ENCODE measurements at places on chromosomes 1 and 21.
A peak's percentile ranks its signal among the peaks of the same experiment; 100 is the strongest.

GRCh38 chr1:74356493-74356892 lies 121.3 kb downstream of the TNNI3K start:
- no peak for DNase-seq

DNA sequence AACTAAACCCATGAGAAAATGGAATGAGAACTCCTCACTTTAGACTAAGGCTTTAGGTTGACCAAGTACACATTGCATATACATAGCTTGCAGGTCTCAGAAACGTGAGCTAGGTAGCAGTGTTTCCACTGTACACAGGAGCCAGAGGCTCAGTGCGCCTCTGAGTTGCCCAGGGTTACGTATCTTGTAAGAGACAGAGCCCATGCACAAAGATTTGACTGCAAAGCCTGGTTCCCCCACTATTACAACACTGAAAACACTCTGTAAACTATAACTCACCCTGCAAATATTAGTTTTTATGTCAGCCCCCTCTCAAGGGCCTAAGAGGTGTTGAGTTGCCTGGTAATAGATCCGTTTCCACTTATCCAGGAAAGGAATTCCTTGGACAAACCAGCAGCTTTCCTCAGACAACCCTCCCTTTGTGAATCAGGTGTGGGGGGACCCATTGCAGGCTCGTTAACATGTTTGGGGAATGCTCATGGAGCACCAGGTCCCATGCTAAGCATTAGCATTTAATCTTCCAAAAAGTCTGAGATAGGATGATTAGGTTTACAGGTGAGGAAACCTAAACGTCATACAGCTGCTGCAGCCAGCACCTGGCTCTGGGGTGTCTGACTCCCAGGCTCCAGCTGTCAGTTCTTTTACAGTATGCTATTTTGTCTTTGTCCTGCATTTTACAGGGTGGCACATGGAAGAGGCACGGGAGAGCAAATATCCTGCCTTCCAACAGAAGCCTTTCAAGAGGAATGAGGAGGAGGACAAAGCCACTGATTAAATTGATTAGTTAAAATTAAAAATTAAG lies 25.7 kb downstream of the TENT5C start:
- no peak for DNase-seq

GRCh38 chr1:51327386-51327785 lies 3.0 kb downstream of the TTC39A start:
- no peak for DNase-seq

DNA sequence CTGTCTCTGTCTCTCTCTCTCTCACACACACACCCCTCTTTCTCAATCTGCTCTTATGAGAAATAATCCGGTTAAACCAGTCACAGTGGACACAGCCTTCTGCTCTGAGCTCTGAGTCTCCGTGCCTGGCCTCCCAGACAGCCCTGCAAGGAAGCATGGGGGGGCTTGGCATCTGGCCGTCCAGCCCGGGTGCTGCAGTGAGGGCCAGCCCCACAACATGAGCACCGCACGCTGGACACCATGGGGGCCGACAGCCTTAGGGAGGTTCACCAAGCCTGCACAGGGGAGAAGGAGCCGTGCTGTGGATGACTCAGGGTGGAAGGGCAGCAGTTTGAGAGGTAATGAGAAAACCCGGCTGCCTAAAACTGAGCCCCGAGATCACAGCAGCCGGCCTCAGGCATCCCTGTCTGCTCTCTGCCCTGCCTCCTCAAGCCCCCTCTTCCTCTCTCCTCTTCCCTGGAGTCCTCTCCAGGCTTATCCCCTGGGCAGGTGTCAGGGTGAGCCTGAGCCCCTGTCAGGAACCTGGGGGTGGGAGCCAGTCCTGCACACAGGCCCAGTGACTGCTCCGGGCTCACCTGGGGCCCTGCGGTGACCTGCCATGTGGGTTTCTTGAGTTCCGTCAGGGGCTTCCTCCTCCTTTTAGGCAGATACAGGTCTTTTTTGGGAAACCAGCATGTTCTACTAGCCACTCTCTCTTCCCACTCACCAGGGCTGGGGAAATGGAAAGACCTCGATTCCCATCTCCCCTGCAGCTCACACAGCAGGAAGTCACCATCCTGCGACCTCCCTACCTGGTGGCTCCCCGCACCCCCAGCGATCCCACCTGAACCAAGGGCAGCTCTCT lies 92.8 kb downstream of the ITPKB start:
- no peak for DNase-seq

- DNase-seq, result no peak
Observed at GRCh38 chr1:235863699-235864093, 3.0 kb downstream of the LYST start.

GRCh38 chr1:17923666-17924065 lies 168.5 kb downstream of the ACTL8 start:
- no peak for DNase-seq

DNA sequence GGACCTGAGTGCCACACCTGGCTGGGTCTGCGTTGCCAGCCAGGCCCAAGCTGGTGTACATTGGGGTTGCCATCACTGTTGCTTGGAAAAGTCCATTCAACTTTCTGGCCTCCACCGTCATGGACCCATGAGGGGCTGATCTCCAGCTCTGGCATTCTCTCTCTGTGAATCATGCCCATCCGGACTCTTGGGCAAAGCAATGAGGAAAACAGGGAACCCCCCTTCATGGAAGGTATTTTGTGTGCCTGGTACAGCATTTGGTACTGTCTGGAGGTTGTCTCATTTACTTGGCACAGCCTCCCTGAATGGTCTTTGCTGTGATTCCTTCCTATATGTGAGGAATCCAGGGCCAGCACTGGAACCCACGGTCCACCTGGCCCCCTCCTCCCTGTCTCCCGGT lies 99.4 kb downstream of the FOXD2 start:
- no peak for DNase-seq

DNA sequence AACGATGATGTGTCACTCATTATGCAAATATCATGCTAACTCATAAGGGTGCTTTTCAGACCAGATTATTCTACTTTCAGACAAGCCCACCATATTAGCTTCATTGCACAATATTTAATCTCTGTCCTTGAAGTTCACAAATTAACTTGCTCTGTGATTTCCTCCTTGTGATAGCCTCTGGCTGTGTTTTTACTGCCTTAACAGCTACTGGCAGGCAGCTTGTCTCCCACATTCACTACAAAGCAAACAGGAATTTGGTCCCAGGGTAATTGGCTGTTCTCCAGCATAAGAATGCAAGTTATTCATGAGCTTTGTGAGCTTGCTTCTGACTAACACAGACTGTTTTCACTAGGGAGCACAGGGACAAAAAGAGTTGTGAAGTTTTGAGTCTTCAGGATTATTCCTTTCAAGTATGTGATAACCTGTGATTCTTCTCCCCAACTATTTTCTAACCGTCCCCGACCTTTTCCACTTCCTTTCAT lies 87.9 kb upstream of the HMCN1 start:
- DNase-seq, result no peak

GRCh38 chr1:226420328-226420727 lies 12.4 kb upstream of the PARP1 start:
- no peak for DNase-seq

DNA sequence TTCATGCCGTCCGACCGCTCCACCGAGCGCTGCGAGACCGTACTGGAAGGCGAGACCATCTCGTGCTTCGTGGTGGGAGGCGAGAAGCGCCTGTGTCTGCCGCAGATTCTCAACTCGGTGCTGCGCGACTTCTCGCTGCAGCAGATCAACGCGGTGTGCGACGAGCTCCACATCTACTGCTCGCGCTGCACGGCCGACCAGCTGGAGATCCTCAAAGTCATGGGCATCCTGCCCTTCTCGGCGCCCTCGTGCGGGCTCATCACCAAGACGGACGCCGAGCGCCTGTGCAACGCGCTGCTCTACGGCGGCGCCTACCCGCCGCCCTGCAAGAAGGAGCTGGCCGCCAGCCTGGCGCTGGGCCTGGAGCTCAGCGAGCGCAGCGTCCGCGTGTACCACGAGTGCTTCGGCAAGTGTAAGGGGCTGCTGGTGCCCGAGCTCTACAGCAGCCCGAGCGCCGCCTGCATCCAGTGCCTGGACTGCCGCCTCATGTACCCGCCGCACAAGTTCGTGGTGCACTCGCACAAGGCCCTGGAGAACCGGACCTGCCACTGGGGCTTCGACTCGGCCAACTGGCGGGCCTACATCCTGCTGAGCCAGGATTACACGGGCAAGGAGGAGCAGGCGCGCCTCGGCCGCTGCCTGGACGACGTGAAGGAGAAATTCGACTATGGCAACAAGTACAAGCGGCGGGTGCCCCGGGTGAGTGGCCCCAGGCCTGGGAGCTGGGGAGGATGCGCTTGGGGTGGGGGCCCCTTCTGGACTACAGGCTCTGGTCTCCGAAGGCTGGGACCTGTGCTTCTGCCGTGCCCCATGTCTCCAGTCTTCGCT lies 1.1 kb downstream of the SKI start:
- peak; percentile 77 for DNase-seq

DNA sequence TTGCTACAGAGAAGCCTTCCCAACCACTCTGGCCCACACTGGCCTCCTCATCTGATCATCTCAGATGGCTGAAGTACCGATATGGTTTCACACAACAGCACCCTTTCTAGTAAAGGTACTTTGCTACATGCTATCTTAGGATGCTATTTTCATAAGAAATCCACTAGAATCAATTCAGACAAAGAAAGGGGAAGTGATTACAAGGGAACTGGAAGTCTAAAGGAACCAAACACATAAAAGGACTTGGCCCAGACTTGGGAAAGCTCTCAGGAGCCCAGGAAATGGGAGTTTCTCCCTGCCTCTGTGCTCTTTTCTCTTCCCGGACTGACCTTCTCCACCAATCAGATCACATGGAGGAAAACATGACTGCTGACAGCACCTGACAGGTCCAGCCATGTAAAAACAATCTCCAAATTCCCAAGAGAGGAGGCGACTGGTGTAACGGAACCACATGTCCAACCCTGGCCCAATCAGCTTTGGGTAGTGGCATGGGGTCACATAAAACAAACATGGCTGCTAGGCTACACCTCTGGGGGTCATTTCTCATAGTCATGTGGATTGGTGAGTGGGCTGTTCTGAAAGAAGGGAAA lies 12.7 kb upstream of the FOXE3 start:
- no peak for DNase-seq

- DNase-seq, result no peak
Observed at GRCh38 chr1:51919684-51920083, 41.2 kb upstream of the NRDC start.

DNA sequence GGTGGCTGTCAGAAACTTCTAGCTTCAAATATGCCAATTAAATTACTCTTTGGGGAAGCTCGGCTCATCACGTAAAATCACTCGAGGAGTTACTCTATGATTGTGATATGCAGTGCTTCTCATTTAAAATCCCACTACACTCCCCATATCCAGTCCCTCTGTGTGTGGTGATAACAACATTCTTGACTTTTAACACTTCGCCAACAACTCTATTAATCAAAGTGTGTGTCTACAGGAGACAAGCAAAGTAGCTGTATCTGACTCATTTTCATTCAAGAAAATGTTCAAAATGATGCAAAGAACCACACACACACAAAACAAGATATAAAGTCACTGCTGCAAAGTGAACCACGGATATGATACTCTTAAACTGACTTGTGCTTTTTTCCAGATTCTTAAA lies 341.3 kb downstream of the DSCAM start:
- DNase-seq, result no peak

- no peak for DNase-seq
Observed at GRCh38 chr21:35275776-35276175, 226.7 kb upstream of the RUNX1 start.

- DNase-seq, result no peak
Observed at GRCh38 chr1:209344156-209344555, 239.4 kb upstream of the CAMK1G start.

GRCh38 chr1:225711236-225711937 lies 58.5 kb upstream of the ENAH start:
- DNase-seq, result no peak

DNA sequence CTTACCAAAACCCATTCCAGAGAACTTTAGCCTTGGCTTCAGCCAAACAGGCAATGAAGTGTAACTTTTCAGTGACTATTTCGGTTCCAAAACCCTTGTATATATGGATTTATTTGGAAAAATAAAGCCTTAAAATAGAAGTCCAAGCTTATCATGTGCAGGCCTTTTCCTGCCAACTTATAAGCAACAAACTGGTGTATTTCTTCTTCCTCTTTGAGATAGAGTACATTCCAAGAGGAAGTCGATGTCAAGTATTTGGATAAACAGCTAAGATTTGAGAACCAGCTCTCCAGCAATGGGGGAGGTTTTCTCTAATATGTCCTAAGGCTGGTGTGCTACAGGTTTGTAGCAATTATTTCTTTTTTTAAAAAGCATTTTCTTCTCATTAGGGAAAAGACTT lies 407.8 kb downstream of the DUSP10 start:
- DNase-seq, result no peak

DNA sequence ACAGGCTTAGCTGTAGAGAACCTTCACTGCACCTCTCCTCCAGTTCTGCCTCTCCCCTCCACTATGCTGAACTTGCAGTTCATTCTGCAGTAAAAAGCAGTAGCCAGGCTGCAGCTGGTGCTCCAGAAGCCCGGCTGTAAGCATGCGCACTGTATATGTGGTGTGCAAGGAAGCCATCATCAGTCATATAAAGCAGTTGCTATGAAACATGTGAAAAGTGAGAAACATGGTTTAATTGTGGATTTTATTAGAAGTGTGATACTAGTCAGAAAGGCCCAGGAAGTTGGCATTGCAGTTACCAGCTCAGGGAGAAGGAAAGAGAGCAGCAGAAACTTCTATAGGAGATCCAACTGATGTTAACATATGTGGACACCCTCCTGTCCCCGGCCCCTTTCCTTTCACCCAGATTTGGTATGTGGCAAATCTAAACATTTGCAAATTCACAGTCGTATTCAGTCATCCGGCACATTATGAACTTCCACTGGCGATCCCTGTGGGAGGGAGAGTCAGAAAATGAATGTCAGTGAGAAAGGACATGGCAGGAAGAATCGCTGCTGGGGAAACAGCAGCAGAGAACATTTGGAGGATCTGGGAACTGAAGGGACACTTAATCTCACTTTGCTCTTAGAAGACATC lies 32.8 kb downstream of the DPT start:
- DNase-seq, result no peak

GRCh38 chr21:41345934-41346685 lies 15.7 kb upstream of the MX2 start:
- no peak for DNase-seq

DNA sequence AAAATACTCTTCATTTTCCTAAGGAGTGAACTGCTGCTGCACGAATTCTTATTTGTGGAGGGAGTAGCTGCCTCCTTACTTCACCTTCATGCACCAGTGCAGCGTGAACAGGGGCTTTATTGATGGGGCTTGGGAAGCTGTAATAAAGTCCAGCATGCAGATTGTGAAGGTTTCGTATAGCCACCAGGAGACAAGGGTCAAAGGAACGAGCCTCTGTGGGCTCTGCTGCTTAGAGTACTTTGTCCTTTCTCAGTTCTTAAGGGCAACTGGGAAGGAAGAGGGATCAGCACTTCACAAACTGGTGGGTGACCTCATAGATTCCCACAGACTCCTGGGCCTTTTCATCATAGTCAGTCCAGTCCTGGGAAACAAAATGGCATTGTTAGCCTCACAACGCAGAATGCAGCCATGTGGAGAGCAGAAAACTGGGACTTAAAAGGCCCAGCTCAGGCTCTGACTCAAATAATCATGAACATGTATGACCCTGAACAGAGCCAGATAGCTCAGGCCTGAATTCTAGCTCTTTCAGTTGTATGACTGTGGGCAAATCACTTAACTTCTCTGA lies 6.0 kb downstream of the CZIB start:
- DNase-seq, result no peak

GRCh38 chr21:29583424-29583924 lies 284.8 kb downstream of the BACH1 start:
- no peak for DNase-seq

Measured in HL-60 (cell line).